ENCODE measurements at places on chromosomes 3 and 15.

DNA sequence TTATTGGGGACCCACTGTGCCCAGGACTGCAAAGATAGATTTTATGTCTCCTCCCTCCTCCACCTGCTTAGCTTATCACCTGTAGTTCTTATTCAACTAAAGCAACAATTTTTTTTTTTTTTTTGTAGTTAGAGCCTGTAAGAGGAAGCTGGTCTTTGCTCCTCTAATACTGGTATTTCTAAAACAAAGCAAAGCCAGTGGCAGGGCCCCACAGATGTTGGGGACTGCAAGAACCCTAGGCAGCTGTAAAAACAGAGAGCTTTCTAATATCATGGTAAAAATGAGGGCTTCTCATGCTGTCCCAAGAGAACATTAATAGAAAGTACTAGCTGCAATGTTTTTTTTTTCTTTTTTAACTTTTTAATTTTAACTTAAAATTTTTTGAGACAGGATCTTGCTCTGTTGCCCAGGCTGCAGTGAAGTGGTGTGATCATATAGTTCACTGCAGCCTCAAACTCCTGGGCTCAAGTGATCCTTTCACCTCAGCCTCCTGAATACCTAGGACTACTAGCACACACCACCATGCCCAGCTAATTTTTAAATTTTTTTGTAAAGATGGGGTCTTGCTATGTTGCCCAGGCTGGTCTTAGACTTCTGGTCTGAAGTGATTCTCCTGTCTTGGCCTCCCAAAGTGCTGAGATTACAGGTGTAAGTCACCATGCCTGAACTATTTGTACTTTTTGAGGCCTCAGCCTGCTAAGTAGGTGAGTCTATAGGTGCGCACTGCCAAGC is 27.1 kb downstream of the SPATA12 start:
- no peak for DNase-seq

DNA sequence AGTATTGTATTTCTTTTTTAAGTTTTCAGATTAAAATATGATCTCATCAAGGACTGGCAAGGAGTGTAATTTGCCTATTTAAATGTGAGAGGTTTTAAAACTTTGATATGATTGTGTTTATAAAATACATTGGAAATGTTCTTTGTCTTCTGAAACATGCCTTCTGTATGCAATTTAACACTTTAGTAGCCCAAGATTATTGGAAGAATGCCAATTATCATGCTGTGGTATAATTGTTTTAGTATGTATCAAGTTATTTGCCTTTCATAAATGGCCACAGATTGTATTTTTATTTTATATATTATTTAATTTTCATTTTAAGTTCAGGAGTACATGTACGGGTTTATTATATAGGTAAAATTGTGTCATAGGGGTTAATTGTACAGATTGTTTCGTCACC is 31.7 kb downstream of the ECT2 start:
- no peak for DNase-seq

- DNase-seq, result peak; percentile 22
These were observed 9.8 kb downstream of the NBEAL2 start for GRCh38 chr3:46989146-46989810.

DNA sequence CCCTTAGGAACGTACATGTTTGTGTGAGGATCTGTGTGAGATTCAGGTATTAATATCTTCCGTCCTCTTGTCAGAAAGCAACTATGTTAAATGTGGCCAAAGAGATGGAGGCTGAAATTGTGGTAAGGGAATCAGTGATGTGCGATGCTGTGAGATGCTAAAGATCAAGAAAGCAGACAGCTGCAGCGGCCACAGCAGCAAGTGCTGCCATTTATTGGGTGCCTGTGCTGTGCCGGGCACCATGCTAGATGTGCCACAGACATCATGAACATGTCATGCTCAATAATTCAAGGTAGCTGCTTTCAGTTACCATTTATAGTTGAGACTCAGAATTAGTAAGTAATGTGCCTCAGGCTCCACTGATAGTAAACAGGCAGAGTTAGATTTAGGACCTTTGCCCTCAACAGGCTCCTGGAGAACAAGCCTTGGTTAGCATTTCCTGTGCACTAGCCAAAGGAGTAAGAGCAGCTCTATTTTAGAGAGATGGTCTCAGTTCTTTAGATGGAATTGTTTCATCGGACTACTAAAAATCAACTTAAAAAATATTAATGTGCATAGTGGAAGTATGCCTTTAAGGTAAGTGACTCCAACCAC is 24.9 kb downstream of the LARS2 start:
- no peak for DNase-seq

GRCh38 chr3:24434651-24435050 is 60.0 kb downstream of the THRB start:
- peak; percentile 48 for DNase-seq

GRCh38 chr3:190261740-190262139 is 60.5 kb downstream of the CLDN1 start:
- DNase-seq, result no peak

GRCh38 chr3:148998715-148999423 is 7.5 kb downstream of the GYG1 start:
- peak; percentile 32 for DNase-seq
